Effector CD8-positive, alpha-beta T cell (primary cell): ENCODE measurements at places on chromosomes 5 and 9.

- no peak for DNase-seq
Measured at GRCh38 chr5:170627271-170627670, 123.5 kb downstream of the KCNIP1 start.

GRCh38 chr9:121242959-121243346, 25.0 kb upstream of the GSN start:
- no peak for DNase-seq

GRCh38 chr5:36273809-36274526, 27.7 kb downstream of the RANBP3L start:
- DNase-seq, result no peak

GRCh38 chr5:115459855-115460341, 84.7 kb downstream of the FEM1C start:
- no peak for DNase-seq

- no peak for DNase-seq
Measured at GRCh38 chr5:150111122-150111521, 24.8 kb upstream of the CSF1R start.

GRCh38 chr5:15566306-15566705, 66.3 kb downstream of the FBXL7 start:
- DNase-seq, result no peak

- DNase-seq, result no peak
Measured at GRCh38 chr5:176458904-176459561, 10.8 kb downstream of the FAF2 start.

DNA sequence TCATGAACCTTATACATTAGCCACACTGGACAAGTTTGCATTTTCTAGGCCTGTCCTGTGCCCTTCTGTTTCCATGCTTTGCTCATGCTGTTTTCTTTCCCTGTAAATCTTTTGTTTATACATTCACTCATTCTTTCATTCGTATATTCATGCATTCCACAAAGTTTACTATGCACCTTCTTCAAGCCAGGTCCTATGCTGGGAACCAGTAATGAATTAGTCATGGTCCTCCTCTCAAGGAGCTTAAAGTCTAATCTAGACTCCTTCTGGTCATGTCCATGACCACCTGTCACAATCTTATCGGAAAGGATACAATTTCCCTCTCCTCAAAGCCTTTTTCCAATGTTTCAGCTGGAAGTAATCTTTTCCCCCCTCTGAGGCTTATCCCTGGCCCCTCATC, 9.1 kb upstream of the XPA start:
- DNase-seq, result no peak

- DNase-seq, result no peak
Measured at GRCh38 chr9:134843740-134844139, 36.9 kb upstream of the FCN2 start.

DNA sequence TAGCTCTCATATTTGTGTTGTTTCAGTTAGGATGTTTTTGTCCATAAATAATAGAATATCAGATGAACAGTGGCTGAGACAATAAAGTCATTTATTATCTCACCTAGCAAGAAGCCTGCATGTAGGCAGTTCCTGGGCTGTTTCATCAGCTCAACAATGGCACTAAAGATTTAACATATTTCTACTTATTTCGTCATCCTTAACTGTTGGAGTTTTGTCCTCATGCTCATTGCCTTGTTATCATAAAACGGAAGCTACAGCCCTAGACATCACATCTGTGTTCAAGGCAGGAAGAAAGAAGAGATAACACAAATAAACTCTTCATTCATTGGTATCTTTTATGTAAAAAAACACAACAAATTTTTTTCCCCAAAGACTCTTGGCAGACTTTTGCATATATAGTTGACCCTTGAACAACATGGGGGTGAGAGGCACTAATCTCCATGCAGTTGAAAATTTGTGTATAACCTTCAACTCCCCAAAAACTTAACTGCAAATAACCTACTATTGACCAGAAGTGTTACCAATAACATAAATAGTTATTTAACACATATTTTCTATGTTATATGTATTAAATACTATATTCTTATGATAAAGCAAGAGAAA, 277.2 kb upstream of the ADRA1B start:
- no peak for DNase-seq

DNA sequence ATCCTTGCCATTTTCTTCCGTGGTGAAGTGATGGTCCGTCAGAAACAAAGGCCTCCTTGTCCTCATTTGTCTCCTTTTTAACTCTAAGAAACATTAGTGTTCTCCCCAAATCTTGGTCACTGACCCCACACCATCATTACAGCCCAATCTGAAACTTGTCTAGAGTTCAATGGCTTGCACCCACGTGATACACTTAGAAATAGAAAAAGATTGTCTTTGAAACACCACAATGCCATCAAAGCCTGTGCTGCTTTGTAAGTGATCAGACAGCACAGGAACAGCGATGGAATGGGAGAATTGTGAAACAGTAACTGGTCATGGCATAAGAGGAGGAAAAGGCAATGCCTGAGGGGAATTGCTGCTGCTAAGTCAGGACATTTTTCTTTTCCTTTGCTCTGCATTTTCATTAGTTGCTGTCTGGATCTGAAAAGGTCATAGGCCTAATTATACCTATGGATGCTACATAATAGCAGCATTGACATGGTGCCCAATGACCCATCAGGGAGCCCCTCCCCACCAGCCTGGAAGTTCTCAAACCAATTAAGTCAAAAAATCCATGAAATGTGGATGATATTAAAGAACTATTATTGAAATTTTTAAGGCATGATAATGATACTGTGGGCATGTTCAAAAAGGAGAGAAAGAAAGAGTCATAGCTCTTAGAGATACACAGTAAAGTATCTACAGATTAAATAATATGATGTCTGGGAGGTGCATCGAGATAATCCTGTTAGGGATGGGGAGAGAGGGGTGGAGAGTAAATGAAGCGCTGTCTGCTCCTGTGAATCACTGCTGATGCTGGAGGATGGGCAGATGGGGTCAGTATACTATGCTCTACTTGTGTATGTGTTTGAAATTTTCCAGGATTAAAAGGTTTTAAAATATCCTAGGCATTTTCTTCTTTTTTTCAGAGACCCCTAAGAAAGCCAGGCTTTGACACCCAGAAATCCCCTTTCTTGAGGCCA, 83.6 kb downstream of the ENC1 start:
- DNase-seq, result no peak

GRCh38 chr5:65068410-65068809, 299.7 kb downstream of the CWC27 start:
- DNase-seq, result no peak

DNA sequence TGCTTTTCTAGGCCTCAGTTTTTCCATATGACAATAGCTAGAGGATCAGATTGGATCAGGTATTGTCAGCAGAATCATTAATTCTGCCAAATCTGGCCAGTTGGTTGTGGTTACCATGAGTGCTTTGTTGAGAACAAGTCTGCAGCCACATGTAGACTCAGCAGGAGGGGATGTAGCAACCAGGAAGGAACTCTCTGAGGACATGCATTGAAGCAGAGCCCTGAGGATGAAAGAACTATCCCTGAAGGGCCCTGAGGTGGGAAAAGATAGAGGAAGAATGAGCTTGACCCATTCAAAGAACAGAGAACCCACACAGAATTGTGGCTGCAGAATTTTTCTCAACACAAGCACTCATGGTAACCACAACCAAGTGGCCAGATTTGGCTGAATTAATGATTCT, 60.1 kb upstream of the AFAP1L1 start:
- no peak for DNase-seq

DNA sequence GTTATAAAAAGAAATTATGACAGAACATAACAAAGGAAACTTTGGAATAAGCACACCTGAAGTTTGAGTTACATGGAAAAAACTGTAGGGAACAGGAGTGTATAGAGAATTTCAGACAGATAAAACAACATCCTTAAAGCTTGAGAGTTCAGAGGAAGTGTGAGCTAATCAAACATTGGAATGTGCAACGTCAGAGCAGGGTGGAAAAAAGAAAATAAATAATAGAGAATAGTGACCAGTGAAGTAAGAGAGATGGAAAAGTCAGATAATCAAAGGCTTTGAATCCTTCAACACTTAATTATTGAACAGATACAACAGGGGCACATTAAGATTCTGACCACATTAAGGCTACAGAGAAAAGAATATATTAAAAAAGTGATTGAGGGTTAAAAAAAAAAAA, 128.5 kb upstream of the CDH10 start:
- DNase-seq, result no peak

DNA sequence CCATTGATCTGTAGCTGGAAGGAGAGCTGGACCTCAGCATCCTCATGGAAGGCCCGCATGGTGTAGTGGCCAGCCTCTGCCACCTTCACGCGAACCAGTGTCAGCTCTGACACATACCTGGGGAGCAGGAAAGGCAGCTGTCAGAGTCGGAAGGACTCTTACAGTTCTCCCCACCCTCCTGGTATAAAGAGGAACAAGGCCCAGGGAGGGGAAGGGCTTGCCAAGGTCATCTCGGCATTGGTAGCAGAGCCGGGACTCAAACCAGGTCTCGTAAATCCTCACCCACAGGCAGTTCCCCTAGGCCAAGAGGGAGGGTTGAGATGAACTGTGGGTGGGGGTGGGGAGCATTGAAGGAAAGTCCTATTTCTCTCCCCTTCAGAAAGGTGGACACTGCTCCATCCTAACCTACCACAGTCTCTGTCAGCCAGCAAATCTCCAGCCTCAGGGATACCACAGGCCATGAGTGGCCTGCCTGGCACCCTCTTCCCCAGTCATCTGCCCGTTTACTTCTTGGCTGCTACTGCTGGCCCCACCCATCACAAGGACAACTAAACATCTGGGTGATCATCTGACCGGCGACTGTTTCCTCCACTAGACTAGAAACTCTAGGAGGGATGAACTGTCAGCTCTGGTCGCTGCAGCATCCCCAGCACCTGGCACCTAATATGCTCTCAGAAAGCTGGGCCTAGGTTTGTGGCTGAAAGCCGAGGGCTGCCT, 23.5 kb downstream of the PDGFRB start:
- no peak for DNase-seq
